ENCODE measurements at places on chromosomes 7 and 10.

- DNase-seq = no peak
Observed at GRCh38 chr7:66732439-66732838, 8.1 kb upstream of the RABGEF1 start.

DNA sequence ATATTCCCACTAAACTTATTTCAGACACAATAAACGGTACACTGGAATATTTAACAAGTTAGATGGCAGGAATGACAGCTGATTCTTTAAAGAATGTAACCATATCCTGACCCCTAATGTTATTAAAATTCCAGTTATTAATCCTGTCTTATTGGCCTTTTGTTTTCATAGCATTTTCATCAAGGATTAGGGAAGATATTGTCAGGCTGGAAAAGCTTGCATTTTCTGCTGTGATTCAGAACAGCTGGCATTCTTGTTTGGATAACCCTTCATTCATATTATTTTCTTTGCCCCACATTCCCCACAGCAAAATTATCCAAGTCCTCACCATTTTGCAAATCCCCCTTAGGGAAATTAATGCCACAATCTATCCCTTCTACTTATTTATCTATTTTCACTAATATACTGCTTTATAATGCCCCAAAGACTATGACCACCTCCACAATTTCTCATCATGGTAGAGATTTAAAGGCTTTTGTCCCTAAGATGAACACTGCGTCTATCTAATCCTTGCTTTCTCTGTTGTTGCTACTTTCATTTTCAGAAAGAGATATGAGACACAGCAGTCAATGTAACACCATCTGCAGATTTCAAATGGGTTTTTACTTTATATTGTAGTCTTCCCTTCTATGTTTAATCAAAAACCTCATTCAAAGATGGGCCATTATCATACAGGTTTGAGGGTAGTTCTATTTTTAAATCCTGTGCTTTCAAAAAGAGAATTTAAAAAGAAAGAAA, 475.1 kb downstream of the PARD3 start:
- DNase-seq = no peak

DNA sequence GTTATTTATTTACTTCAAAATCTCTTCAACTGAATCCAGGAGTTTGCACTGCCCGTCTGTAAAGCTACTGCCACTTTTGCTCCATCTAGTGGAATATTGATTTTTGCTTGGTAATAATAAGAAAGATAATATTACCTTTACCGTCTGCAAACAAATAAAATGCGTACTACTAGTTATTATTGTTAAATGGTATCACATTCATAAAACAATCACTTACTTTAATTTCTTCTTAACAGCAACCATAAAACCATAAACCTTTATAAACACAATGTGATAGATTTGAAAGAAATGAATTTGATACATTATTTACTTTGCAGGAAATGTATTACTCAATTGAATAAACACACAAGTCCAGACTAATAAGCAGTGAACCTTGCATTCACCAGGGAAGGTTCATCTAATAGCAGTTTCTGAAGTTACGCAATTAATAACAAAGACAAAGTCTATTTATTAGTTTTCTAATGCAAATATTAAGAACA, 6.4 kb downstream of the AGMO start:
- no peak for DNase-seq

DNA sequence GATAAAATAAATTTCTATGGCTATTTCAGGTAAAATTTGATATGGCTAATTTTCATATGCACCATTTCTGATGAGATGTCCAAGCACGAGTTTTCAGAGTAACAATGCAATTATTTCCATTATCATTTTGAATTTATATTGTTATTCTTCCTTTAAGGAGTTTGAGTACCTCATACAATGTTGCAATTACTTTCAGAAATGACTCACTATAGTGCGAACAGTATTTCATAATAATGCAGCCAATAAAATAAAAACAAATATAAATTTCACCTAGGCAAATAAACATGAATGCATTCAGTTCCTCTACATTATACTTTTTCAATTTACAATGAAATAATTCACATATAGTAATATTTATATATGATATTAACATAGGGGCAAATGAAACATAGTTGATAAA, 78.8 kb upstream of the LRRN3 start:
- DNase-seq = no peak

DNA sequence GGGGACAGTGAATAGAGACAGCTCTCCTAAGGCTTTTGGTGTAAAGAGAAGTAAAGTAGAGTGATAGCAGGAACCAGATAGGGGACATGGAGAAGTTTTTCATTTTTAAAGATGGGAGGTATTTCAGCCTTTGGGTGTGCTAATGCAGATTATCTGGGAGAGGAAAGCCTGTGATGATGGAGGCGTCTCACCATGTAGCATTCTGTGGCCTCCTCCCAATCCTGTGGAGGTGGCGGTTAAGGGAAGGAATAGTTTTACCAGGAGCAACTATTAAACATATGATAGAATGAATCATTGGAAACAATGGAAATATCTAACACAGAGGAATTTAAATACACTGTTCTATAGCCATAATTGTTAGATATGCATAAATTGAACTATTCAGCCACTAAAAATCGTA, 101.3 kb downstream of the CNNM2 start:
- DNase-seq = no peak

GRCh38 chr7:135238112-135238744, 4.6 kb downstream of the STRA8 start:
- no peak for DNase-seq

DNA sequence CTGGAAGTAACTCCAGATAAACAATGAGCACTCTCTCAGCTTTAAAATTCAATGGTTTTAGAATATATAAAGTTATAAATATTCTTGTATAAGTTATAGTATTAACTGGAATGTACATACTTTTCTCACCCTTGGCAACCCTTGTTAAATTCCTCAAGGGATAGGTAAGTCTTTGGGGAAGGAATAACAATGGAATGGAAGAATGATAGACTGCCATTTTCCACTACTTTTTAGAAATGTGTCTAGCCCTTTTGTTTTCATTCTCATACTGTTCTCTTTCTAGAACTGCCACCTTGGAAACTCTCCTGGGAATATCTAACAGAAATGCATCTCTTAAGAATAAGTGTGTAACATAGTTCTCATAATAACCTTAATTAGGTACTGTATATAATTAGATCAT, 8.3 kb downstream of the KIF5B start:
- DNase-seq = no peak

DNA sequence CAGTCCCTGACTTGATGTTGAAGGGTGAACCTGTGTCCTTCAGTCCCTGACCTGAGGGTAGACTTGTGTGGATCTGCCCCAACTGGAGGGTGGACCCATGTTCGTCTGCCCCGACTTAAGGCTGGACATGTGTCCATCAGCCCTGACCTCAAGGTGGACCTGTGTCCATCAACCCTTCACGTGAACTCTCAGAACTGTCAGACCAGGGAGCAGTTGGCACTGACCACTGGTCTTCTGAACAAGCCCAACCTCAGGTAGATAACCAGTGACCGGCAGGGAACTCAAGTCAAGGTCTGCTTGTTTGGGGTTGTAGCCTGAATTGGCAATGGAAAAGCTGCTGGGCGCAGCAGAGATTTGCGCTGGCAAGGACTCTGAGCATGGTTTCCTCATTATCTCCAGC, 96.5 kb downstream of the ADCY1 start:
- DNase-seq = no peak

GRCh38 chr10:25061711-25062449, 45.5 kb downstream of the THNSL1 start:
- DNase-seq = no peak

GRCh38 chr10:52514481-52514880, 200.4 kb downstream of the DKK1 start:
- no peak for DNase-seq

DNA sequence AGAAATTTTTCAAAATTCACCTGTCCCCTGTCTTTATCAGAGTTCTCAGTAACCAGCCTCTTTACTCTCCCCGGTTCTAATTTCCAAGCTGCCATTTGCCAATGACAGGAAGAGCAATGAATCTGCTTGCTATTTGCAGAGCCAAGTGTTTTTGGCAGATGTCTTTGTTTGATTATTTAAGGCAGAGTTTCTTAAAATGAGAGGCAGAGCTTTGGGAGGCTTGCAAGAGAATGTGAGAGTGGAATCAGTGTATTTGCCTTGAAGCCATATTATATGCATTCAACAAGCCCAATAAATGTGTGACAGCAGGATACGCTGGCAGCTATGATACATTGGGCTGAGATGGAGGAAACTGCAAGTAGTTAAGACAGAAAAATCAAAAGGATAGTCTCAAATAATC, 196.5 kb downstream of the PHF14 start:
- DNase-seq = no peak

GRCh38 chr10:71996592-71997371, 32.6 kb downstream of the CHST3 start:
- no peak for DNase-seq

- no peak for DNase-seq
Observed at GRCh38 chr7:30167901-30168300, 33.1 kb downstream of the MTURN start.

GRCh38 chr7:156095908-156096539, 283.8 kb upstream of the SHH start:
- DNase-seq = no peak

GRCh38 chr7:66500087-66500486, 128.6 kb upstream of the KCTD7 start:
- no peak for DNase-seq

GRCh38 chr10:132749371-132749795, 36.6 kb downstream of the NKX6-2 start:
- DNase-seq = no peak

- DNase-seq = no peak
Observed at GRCh38 chr10:52452600-52453493, 138.8 kb downstream of the DKK1 start.

DNA sequence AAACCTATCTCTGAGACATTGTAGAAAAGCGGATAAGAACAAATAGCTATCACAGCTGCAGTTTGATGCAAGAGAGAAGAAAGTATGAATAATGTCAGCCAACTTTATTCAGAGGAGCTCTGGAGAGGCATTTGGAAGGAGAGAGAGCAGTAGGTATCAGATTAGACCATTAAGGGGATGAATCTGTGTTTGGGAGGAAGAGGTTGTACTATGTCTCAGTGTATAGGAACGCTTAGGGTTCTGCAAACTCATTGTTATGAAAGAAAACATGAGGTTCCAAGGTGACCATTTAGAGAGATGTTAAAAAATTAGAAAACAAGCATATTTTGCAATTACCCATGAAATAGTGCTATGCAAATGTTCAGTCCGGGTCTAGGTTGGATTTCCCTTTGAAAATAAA, 207.5 kb upstream of the GNAI1 start:
- DNase-seq = no peak

- no peak for DNase-seq
Observed at GRCh38 chr7:128189231-128189930, 51.7 kb upstream of the LEP start.

- DNase-seq = no peak
Observed at GRCh38 chr10:91944880-91945630, 21.5 kb downstream of the BTAF1 start.

DNA sequence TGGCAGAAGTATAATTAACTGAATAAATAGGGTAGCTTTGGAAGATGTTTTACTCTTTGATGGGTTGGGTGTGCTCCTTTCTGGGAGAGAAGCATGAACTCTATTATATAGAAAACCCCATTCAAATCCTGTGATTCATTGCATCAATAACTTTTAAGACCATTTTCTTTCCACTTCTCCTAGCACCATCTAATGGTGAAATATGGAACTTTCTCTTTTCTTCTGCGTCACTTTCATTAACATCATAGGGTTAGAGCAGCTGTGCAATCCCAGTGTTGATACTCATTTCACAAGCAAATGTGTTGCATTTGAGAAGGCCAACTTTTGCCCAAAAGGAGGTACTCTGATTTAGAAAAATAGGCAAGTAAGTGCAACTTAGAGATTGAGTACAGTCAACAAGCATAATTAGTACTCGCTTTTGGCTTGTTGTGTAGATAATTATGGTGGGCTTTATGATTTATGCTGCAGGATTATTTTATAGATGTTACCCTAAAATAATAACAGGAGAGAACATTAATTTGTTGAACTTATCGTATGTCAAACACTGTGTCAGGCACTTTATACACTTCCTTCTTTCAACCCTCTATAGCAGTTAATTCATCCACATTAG, 92.9 kb downstream of the CPED1 start:
- DNase-seq = no peak

- DNase-seq = no peak
Observed at GRCh38 chr10:95819620-95820329, 63.8 kb downstream of the ENTPD1 start.

DNA sequence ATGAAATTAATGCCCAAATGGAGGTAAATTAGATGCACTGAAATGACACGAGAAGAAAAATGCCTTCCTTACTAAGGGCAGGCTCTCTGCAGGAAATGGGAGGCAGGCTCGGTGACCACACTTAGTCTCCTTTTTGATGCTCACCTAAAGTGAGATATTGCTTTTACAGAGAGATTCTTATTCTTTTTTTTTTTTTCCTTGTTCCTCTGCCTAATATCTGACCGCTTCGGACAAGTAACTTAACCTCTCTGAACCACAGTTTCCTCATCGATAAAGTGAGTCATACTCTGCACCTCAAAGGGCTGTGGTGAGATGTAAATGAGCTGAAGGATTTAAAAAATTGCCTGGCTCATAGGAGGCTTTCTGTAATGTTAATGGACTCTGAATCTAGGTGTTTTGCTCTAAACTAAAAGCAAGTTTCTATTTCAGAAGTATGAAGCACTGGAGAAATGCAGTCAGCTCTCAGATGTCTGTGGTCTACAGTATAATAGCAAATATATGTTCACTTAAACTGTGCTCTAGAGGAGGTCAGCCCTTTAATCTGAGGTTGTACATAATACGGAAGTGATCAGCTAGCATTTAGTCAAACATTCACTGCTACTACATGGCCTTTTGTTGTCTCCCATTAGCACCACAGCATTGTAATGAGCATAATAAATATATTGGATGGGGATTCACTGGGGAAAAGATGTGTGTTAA, 23.2 kb downstream of the NKX2-3 start:
- no peak for DNase-seq

DNA sequence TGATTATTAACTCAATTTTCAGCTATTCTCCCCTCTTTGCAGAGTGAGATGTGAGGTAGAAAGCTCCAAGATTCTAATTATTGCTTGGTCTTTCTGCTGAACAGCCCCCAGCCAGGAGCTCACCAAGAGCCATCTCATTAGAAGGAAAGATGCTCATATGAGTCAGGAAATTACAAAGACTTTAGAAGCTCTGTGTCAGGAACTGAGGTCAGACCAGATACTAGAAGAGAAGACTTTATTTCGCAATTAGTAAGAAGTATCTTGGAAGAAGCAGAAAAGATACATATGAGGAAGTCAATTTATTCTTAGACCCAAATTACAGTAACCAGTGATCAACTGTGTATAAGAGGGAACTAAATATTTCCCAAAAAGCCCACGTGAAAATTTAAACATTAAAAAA, 626.9 kb downstream of the ZWINT start:
- DNase-seq = no peak

DNA sequence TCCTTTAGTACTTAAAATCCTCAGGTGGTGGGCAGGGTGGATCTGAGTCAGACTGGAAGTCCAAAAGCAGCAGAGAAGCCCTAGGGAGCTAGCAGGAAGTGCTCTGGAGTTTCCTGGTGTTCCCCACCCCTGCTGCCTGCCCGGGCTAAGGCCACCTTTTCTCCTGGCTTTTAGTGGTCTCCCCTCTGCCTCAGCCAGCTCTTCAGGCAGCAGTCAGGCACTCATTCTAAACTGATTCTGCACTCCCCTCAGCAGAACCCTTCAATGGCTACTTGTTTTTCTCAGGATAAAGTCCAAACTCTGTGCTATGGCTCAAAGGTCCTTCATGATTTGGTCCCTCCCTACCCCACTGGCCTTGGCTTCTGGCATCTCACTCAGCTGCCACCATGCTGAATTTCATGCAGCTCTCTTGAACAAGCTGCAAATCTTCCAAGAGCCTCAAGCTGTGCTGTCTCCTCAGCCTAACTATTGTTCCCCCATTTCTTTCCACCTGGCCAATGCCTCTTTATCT, 28.9 kb upstream of the DNMBP start:
- no peak for DNase-seq

- no peak for DNase-seq
Observed at GRCh38 chr10:15658069-15658702, 61.5 kb downstream of the ITGA8 start.
